ENCODE measurements at places on chromosomes 3 and 15.

DNA sequence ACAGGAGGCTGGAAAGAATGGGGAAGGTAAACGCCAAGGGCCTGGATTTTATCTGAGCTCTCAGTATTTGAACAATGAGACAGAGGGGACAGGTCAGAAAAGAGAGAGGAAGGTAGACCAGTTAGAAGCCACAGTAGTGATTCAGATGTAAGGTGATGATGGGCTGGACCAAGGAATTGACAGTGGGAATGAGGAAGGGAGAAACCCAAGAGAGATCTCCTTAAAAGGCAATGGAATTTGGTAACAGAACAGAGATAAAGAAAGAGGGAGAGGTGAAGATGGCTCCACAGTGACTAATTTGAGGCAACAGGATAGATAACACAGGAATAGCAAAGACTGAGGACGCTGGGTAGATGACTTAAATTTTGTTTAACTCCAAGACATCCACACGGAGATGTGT, 11.4 kb upstream of the HEG1 start:
- DNase-seq, result no peak

GRCh38 chr3:10992017-10992942, at the start of gene SLC6A1:
SLC6A1 (plus strand) TSS chr3:10992748; CDS start chr3:11017212, 24,464 bp downstream.
- DNase-seq, result no peak

GRCh38 chr3:49609314-49609713, 55.0 kb downstream of the BSN start:
- DNase-seq, result no peak

DNA sequence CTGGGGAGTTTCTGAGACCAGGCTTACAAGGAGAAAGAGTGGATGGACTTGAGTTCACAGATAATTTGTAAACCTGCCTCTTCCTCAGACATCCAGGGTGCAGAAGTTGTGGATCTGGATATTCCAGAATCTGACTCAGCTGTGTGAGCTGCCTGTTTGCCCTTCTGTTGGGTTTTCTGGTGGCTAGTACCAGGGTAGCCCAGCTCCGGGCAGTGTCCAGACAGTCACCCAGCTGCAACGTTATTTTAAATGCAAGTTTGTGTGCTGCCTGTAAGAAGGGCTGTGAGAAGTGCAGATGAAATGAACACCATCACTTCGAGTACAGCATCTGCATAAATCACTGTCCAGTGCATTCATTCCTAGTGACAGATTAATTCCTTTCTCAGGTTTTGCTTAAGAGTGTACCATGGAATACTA, 1053.0 kb downstream of the TUSC7 start:
- no peak for DNase-seq

DNA sequence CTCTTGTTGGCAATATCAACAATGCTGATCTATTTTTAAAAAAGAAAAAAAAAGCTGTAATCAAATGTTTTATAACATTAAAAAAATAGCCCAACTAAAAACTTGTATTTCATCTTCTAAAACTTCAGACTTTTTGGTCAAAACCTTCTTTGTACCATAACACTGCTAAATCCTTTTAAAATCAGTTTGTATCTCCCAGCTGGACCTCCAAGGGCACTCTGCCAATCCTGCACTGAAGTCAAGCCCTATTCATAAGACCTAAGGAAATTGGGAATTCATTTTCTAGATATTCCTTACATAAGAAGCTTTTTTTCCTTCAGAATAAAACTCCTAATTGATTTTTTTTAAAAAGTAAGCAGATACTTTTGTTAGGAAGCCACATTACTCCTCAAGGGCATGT, 38.2 kb upstream of the HCLS1 start:
- no peak for DNase-seq

GRCh38 chr15:57503911-57504598, 87.6 kb upstream of the MYZAP start:
- DNase-seq, result no peak

GRCh38 chr3:196942915-196943277, 568 bp upstream of the NCBP2 start:
- DNase-seq, result no peak

GRCh38 chr3:30604093-30604492, 2.3 kb upstream of the TGFBR2 start:
- DNase-seq, result no peak

- no peak for DNase-seq
These were observed 155.3 kb upstream of the MBNL1 start for GRCh38 chr3:152113413-152113812.

GRCh38 chr3:100419406-100419805, 18.1 kb downstream of the LNP1 start:
- no peak for DNase-seq

- DNase-seq, result no peak
These were observed 11.8 kb upstream of the SLC2A2 start for GRCh38 chr3:171038342-171038741.

GRCh38 chr15:60589253-60589652, 110.3 kb upstream of the ICE2 start:
- no peak for DNase-seq

DNA sequence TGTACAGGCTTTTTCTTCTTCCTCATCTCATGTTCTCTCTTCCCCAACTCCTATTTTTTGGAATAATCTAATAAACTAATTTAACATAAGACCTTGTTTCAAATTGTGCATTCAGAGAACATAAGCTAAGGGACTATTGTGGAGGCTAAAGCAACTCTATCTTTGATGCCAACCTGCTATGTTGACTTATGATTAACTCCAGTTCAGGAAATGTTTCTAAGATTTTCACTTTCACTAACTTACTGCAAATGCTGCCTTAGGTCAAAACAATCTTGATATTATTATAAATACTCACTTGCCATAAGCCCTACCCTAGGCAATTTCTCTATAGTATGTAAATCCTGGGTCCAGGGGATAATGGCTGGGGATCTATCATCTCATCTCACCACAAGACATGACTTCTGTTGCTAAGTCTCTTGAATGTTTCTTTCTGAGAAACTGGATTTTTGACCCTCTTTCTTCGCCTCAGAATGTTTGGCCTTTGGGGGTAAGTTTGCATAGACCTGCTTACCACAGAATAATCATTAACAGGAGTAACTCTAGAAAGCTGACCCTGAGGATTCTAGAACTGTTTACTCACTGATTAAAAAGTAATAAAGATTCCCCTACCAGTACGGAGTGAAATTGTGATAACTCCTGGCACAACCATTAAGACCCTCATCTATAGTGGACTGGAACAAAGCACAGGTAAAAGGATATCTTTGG, 768.1 kb downstream of the GBE1 start:
- no peak for DNase-seq

DNA sequence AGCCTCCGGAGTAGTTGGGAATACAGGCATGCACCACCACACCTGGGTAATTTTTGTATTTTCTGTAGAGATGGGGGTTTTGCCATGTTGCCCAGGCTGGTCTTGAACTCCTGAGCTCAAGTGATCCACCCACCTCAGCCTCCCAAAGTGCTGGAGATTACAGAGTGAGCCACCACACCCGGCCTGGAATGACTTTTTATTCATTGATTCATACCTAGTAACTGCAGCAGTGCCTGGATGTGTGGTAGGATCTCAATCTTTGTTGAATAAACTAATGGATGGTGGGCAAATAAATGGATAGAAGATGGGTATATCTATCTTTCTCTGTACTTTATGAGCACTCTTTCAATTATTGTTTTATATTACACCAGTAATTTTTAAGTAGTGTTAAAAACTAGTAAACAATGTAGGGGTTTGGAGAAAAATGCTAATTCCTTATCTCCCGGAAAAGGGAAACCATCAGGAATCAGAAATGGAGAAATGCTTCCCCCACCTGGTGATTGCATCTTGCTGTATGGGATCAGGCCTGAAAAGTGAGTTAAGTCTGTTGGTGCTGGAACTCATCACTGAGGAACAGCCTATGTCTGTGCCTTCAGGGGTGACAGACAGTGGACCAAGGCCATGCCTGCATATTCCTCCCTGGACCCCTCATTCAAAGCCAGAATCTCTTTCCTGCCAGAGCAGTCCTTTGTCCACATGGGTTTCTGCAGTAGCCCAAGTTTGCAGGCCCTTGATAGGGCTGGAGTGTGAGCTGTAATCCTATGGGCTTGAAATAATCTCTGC, 161.0 kb upstream of the CTDSPL start:
- no peak for DNase-seq

DNA sequence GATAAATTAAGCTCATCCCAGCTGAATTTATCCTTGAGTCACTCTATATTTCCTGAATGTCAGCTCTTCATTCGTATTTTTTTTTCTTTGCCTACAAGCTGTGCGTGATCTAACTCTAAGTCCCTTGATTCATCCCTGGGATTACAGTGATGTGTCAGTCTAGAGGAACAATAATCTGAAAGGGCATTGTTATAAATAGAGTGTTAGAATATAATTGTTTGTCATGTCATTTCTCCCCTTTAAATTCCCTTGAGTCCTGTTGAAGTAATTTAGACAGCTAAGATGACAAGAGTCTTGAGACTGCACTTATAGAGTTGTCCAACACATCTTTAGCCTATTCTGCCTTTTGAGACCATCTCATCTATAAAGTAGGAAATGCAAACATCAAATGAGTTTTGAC, 621.8 kb downstream of the ZIC1 start:
- DNase-seq, result no peak

- no peak for DNase-seq
These were observed 62.8 kb upstream of the CLDN18 start for GRCh38 chr3:137947117-137947516.

GRCh38 chr15:91521996-91522395, 331.5 kb upstream of the SLCO3A1 start:
- no peak for DNase-seq

DNA sequence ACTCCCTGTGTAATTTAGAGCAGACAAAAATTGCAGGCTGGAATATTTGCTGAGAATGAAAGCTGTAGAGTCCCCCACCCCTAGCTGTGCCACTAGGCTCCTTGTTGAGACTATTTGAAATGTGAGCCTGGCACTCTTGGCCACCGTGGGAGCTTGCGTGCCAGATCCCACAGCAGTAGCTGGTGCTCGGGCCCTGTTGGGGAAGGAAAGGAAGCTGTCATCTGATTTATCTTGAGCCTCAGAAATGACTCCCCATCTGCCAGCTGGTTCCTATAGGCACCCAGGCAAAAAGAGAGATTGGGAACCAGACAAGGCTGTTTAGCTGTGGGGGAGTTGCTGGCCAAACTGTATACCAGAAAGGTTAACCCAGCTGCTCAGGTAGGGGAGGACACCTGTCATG, 23.4 kb upstream of the CLEC3B start:
- DNase-seq, result no peak

DNA sequence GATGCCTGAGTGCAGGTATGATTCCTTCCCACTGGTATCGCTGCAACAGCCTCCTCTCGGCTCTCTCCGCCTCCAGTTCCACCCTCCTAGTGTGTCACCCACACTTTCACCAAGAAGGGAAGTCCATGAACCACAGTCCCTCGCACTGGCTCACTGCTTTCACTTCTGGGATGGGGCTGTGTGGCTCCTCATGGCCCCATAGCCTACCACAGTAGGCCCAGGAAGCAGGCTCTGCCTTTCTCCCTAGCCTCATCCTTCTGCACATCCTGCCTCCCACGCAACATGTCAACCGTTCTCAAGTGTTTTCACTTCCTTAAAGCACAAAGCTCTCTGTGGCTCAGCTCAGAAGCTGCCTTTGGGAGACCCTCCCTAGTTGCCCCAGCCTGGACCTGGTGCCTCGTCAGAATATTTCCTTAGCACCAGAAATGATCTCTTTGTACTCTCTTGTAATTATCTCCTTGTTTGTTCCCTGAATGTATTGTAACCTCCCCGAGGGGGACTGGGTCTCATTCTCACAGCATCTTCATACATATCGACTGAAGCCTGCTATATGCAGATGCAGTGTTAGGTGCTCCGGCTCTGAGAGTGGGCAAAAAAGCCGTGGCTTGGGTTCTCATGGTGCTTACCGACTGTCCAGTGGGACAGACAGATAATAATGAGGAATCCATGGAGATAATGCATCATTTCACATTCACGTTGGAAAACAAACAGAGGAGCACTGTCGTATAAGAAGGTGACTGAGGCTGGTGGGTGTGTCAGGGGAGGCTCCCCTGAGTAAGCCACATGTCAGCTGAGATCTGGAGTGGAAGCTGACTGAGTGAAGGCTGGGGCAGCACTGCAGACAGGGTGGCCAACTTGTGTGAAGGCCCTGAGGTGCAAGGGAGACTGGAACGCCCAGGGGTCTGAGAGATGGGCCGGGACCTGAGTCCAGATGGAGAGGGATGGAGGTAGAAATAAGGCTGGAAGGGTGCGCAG, 107.1 kb downstream of the DGKG start:
- no peak for DNase-seq

DNA sequence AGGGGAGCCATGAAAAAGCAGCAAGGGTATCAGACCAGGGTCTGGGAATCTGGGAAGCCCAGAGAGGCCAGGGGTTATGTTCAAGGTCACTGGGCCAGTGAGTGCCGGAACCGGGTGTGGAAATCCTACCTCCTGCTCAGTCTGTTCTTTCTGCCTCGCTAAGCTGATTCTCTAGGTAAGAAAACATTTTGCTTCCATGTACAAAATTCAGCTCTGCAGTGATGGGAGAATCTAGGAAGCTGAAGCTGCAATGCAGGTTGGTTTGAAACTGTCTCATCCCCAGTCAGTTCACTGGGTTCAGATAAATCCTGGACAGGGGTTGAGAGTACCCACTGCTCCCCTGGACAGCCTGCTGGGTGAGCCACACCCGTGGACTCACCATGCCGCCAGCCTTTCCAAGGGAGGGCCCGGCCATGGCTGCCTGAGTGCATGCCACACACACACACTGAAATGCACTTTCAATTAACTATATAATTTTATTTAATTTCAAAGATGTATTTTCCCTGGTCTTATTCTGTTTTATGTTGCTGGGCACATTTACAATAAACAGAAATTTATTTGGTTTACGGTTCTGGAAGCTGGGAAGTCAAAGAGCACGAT, 108.4 kb downstream of the CORO2B start:
- DNase-seq, result no peak

GRCh38 chr15:82679626-82680199, 30.0 kb downstream of the AP3B2 start:
- no peak for DNase-seq

- no peak for DNase-seq
These were observed 104.2 kb downstream of the MYH15 start for GRCh38 chr3:108406063-108406660.

GRCh38 chr3:127254730-127255129, 33.1 kb downstream of the PRR20G start:
- DNase-seq, result no peak

- no peak for DNase-seq
These were observed 28.5 kb upstream of the CLASP2 start for GRCh38 chr3:33746416-33747116.

- DNase-seq, result no peak
These were observed 73.4 kb downstream of the PLXNA1 start for GRCh38 chr3:127056281-127056680.

All from pancreas (tissue), 10 donors.